ENCODE measurements at places on chromosomes 5 and 9.

GRCh38 chr5:144042156-144042555, 128.3 kb downstream of the YIPF5 start:
- no peak for DNase-seq

GRCh38 chr9:37264539-37264938, 144.2 kb downstream of the ZCCHC7 start:
- DNase-seq, result no peak

DNA sequence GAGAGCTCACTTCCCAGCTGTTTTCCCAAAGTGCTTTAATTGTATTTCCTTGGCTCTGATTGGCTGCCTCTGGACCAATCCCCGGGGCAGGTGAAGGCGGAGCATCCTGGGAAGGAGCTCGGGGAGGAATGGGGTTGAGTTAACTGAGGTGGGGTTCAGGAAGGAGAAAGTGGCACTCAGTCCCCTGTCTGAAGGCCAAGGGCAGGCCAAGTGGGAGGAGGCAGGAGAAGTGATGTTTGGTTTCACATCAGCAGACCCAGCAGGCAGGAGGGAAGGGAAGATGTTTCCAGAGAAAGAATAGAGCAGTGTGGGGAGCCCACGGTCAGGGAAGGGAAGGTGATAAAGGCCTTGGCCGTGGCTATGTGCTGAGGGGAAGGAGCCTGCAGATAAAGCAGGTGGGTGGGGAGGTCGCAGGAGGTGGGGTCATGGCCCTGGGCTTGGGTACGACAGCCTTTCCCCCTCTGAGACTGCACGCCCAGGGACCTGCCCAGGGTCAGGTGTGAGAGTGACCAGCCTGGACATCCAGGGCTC, 3.1 kb downstream of the TSPAN17 start:
- peak; percentile 27 for DNase-seq

GRCh38 chr9:79651251-79651795, 79.6 kb downstream of the TLE4 start:
- no peak for DNase-seq

DNA sequence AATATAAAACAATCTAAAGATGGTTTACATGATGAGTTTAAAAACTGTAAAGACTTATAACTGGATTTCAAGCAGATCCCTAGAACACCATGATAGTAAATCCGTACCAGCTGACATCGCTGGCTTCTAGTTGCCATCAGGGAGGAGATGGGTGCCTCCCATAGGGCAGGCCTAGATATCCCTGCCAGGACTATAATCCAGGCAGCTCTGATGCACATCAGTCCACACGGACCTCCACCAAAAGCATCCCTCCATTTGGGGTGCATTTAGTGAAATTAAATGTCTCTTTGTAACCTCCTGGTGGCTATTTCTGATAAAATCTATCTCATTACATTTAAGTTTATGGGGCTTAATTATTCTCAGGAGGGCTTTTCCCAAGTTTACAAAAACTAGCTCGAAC, 45.8 kb downstream of the RETREG1 start:
- DNase-seq, result no peak

DNA sequence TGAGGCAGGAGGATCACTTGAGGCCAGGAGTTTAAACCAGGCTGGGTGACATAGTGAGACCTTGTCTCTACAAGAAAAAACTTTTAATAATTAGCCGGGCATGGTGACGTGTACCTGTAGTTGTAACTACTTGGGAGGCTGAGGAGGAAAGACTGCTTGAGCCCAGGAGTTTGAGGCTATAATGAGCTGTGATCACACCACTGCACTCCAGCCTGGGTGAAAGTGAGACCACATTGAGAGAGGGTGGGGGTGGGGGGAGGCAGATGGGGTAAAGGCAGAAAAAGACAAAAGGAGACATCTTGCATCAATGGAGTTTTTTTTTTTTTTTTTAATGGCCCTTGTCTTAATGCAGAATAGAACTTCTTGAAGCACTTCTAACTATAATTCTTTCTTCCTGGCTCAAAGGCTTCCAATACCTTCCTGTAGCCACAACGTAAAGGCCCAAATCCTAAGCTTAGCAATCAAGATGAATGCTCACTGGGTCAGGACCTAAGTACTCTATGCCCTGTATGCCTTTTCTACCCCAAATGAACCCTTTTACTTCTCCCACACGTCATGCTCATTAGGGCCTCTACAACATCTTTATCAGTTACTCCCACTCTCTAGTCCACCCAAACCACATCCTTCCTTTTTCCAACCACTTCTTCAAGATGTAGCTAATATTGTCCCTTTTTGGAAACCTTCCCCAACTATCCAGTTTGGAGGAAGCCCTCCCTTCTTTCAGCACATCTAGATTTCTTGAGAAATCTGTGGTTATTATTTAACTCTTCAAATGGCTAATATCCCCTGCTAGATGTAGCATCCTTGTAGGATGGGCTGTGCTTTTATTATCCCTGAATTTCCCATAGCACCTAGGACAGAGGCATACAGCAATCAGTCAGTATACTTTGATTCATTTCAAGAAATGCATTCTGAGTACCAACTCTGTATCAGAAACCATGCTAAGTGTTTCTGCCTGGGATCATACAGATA, 40.8 kb downstream of the CSF2 start:
- no peak for DNase-seq

DNA sequence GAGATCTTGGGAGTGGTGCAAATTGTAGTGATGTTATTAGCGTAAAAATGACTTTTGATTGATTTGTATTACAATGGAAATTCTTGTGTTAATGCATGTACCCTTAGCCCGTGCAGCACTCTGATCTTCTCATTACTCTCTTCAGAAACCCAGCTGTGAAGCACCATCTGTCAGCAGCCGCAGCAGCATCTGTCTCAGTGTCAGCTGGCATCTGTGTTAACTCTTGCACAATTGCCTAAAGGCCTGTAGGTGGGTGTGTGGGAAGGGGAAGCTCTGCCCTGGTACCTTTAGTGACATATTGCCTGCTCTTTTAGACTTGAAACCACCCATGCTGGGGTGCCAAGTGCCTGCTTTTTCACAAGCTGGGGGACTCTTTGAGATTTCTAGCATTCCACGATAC, 101.3 kb downstream of the FBXL7 start:
- no peak for DNase-seq

DNA sequence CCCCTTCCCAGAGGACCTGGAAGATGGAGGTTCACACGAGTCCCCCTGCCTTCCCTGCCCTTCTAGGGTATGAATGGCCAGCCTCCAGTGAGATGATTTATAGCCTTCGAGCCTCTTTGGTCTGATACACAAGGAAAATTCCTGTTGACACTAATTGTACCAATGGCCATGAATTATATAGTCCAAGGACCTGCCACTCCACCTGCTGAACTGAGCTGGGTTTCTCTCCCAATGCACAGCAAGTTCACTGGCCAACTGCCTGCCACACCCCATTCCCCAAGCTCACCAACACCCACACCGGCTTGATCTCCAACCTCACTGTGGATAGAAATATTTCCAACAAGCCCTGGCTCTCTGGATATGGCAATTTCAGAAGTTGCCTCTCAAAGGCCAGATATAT, 9.3 kb upstream of the ADRA1B start:
- no peak for DNase-seq

DNA sequence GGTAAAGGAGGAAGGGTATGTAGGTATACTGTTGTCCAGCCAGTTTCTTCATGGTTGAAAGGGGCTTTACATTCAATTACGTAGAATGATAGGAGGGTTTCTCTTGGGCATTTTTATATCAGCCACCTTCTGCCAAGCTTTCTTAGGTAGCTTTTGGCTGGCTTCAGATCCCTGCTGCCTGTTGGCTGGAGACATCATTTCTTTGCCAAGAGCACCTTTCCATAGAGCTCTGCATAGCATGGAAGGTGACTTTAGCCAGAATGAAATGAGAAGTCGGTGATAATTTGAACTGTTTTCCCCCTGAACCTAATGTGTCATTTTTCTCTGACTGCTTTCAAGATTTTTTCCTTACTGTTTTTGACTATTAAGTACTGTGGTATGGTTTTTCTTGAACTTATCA, 26.9 kb downstream of the TMEFF1 start:
- DNase-seq, result no peak

DNA sequence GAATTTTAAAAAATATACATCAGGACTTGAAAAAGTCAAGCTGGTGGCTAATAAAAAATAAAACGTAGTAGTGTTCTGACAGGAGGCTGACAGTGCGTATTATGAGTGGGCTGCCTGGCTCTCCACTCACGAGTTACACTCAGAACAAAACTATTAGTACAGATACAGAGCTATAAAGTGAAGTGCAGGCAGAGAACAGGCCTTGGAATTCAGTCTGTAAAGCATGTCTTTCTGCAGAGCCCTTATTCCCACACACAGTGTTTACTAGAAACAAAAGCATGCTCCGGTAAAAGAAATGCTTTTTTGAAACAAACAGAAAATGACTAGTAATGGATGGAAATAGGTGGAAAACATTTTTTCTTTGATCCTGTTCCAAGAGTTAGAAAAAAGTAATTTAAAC, 334.7 kb downstream of the DIRAS2 start:
- no peak for DNase-seq

GRCh38 chr9:78357165-78357873, 60.4 kb downstream of the PSAT1 start:
- no peak for DNase-seq

- DNase-seq, result no peak
Observed at GRCh38 chr5:100299261-100299660, 235.9 kb upstream of the FAM174A start.

GRCh38 chr5:98770209-98770910, 3.1 kb upstream of the RGMB start:
- DNase-seq, result peak; percentile 57

DNA sequence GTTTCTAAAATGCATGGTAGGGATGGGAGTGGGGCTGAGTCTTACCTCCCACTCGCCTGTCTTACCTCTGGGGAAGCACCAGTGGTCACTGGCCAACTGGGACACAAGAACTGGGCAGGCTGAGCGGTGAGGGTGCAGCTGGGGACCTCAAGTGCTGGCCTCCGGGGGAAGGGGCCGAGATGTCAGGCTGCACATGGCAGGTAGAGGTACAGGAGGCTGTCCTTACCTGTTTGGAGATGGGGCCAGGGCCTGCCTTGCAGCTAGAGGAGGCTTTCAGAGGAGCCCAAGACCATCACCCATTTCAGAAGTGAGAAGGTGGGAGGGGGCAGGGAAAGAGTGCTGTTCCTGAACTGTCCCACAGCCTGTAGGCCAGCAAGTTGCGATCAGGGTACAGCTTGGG, 14.2 kb downstream of the PSAT1 start:
- no peak for DNase-seq

GRCh38 chr5:80255811-80256712, at the start of gene SERINC5:
TSS of gene SERINC5 (minus strand) at chr5:80256048. CDS start at chr5:80255922, 126 bp downstream.
- no peak for DNase-seq

DNA sequence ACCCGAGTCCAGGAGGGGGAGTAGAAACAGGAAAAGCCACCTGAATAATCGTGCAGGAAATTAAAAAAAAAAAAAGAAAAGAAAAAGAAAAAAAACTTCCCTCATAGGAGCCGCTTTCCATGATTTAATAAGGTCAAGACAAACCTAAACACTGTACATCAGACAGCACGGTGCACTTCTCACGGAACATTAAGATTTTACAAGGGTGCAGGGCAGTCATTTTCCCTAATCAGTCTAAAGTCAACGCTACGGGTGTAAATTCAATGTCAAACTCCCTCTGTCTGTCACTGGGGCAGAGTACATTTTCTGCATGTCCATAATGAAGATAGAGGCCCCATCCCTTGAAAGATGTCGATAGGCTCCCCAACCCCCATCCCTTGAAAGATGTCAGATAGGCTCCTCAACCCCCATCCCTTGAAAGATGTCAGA, 139.7 kb downstream of the TSSK1B start:
- no peak for DNase-seq

DNA sequence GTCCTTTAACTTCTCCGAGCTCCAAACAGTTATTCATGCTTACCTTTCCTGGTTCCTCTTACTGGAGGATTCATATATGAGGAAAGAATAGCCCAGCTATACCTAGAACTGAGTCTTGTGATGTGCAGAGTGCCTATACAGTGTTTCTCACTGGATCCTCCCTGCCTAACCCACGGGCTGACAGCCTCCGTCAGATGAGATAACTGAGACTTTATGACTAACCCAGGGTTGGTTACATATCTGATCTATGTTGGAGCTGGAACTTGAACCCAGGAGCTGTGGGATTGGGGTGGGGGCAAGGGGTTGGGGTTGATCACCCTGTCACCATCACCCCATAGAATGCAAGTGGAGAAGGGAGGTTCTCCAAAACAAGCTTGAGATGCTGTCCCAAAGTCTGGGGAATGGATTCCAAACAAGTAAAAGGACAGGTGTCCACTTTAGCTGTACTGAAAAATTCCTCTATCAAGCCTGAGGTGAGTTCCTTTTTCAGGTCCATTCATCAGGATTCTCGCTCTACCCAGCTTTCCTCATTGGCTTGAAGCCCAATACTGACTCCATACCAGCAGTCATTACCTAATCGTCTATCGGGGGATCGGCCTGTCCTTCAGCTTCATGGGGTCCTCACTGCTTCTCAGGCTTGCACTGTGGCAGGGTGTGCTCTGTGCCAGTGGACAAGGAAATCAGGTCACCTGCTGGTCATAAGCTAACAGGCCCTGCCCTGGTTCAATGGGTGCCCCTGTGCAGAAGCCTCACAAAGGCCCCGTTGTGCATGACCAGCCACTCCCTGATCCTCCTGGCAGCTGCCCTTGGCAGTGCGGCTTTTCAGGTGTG, 100.6 kb downstream of the ARHGAP26 start:
- no peak for DNase-seq

Measured in COR-L47 (cell line).